Amygdala (tissue), 56 donors: ENCODE measurements at places on chromosomes 3 and 15.

DNA sequence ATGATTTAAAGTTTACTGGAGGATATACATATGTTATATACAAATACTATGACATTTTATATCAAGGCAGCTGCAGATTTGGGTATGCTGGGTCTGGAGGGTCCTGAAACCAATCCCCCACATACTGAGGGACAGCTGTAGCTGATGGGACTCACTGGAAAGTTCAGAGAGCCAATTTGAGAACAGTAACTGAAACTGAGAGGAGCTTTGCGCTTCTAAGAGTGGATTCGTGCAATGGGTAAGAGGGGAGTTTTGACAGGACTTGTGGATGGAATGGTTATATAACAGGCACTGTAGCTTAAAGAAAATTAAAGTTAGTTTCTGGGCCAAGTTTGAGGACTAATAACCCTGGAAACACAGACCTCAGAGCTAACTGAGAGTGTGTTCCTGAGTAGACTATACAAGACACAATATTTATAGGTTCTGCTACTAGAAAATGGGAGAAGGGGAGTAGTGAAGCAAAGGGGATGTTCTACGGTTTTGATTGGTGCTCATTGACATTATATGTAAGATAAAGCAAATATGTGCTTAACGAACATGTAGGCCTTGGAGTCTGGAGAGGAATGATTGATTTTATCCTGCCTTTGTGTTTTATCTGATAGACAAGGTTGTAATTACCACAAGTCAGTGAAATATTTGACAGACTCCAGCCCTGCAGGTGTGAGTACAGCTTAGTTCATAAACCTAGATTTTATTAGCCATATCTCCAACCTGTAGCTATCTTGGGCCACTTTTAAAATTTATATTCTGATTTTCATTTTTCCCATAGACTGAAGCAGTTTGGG is 4.8 kb upstream of the ZMAT3 start:
- DNase-seq, result no peak

- peak; percentile 49 for DNase-seq
Measured at GRCh38 chr3:105367406-105368213, 901 bp downstream of the ALCAM start.

DNA sequence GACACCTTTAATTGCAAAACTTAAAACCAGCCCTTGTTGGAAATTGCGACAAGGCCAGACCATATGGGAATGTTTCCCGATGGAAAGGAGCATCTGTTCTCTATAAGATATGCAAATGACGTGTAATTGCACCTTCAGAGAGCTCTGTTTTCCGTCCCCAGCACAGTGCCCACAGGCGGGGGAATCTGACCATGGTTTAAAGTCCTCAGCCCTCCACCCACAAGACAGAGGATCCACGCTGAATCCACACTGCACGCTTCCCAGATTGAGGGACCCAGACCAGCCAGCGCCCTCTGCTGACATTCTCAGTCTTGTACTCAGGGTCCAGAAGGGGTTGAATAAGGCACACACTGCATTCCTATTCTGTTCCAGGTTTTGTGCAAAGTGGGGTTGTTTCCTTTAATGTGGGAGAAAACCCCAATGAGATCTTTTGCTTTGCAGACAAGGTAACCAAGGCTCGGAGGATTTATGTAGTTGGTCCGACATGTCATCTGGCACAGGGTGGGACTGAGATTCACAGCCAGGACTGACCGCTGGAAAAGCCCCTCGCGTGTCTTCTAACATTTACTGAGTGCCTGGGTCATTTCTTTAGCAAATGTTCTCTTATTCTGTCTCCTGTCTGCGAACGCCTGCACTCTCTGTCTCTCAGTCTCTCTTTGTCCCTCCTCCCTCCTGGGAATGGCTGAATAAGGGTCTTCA is 36.8 kb upstream of the KLHL25 start:
- DNase-seq, result peak; percentile 22

DNA sequence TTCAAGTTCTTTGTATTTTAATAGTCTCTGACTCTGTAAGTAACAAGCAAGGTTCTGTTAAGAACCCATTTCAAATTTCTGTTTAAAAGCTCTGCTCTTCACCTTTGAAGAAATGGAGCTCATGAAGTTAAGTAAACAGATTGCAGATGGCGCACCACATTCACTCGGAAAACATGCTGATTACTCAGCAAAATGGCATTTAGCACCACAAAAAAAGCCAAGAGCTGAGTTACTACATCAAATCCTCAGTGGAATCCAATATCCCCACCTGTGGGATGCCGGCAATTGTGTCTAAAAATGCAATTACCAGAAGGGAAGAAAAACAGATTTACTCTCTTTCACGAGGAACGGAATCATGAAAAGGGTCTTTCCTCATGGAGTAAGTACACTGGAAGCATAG is 758.0 kb downstream of the NTRK3 start:
- no peak for DNase-seq

- no peak for DNase-seq
Measured at GRCh38 chr3:172746475-172746874, 4.1 kb upstream of the ECT2 start.

GRCh38 chr15:63384906-63385305 is 3.3 kb upstream of the CA12 start:
- no peak for DNase-seq

GRCh38 chr3:100833483-100833882 is 124.2 kb downstream of the TFG start:
- no peak for DNase-seq

GRCh38 chr15:93929375-93930094 is 301.8 kb upstream of the MCTP2 start:
- peak; percentile 20 for DNase-seq

DNA sequence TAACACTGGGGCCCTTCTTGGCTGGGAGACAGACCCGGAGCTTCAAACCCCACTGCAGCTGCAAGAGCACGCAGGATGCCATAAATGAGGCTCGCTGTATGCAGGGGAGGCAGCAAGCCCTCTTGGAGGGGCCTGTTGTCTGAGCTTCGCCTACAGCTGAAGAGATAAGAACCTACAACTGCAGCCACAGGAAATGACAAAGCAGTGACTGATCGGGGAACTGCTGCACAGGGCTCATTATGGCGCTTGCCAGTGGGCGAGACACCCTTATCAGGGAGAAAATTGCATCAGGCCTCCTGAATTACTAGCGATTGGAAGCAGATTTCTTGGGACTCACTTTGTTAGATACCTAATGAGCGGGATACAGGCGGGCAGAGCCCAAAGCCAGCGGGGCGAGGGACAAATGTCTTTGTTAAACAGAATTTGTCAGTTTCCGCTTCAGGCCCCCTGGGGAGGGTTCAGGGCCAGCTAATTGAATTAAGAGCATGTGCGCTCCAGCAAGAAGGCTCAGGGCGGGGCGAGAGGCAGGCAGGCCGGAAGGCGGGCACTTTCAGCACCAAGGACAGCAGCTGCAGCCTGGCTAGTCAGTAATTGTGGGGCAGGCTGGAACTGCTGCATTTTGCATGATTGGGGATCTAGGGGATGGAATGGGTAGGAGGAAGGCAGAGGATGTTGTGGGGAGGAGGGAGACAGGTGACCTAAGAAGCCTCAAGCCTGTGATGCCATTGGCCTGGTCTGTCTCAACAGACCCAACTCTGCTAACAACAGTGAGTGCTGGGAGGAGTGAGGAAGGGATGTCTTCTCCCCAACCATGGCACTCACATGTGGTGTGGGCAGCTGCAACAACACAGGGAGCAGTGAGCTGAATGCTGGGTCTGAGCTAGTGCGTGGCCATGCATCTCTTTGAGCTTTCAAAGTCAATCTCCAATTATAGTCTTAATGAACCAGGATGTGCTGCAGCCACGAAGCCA is 55.3 kb downstream of the CCDC33 start:
- no peak for DNase-seq

DNA sequence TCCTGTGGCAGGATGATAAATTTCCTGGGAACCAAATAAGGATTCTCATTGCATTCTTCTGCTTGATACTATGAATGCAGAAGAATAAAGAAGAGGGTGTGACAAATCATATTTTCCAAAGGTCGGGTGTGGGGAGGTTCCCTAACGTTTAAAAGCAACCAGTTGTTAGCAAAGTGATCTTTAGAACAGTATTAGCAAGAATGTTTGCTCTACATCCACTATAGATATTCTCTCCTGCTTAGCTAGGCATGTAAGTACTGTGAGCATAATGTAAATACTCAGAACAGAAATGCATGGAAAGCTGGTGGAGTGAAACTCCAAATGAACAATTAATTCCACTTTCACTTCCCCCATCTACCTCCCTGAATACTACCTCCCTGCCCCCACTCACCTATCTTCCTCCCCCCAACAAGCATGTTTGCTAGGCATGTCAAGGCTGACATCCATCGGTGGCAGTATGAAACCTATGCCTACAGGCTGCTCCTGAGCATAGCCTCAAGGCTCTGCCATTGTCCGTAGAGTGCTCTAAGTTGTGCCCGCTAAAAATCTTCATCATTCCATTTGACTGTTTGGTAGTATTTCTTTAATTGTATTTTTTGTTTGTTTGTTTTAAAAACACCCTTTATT is 329.7 kb downstream of the TIGIT start:
- no peak for DNase-seq

GRCh38 chr15:83734487-83734886 is 80.6 kb downstream of the ADAMTSL3 start:
- no peak for DNase-seq

- DNase-seq, result no peak
Measured at GRCh38 chr3:62622553-62623174, 249.3 kb upstream of the FEZF2 start.

GRCh38 chr15:77037388-77038209 is 33.3 kb downstream of the TSPAN3 start:
- no peak for DNase-seq

DNA sequence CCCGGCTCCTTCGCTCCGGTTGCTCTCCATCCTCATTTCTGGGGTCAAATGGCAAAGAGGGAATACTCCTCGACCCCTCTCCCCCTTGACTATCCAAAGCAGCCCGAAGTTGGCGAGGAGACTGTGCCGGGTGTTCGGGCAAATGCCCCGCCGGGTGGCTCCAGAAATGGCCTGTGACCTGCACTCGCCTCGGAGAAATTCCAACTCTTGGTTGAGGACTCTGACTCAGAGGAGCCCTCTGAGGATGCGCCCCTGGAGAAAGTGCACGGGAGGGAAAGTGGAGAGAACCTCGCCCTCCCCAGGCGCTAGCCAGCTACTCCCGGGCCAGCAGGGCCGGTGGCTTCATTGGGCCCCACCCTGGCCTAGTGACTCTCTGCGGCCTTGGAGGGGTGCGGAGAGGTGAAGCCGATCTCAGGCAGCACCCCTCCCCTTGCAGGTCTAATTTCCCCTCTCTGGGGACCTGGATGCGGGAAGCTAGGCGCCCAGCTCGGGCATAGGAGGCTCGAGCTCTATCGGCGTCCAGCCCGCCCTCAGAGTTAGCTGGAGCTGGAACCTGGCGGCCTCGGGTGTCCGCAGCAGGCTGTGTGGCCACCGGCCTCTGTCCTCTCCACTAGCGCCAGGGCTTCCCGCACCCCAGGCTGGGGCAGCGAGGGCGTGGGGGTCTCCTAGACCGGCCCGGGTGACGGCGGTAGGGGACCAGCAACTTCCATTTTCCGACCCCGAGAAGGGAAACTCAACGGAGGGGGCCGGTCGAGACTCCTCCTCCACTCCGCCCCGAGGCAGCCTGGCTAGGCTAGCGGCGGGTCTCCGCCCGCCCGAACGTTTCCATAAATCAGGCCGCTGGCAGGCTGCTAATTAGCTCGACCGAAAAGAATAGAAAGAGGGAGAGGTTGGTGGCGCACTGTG is 29.4 kb downstream of the NR2F2 start:
- no peak for DNase-seq

- DNase-seq, result no peak
Measured at GRCh38 chr15:62847900-62848489, 194.6 kb upstream of the TPM1 start.

GRCh38 chr15:69275074-69275670 is 23.5 kb upstream of the PAQR5 start:
- no peak for DNase-seq

DNA sequence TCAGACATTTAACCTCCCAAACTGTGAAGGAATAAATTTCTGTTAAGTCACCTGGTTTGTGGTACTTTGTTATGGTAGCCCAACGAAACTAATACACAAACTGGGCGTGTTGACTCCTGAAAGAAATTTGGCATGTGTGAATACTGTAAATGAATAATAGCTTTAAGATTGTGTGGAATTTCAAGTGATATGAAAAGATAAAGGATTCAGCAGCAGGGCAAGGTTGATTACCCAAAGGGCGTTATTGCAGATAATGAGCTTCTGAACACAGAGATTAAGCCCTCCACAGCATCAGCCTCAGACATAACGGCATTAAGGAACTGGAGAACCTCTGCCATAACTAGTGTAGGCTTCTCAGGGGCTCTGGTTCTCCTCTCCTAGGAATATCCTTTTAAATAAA is 451.5 kb upstream of the NECTIN3 start:
- DNase-seq, result no peak

DNA sequence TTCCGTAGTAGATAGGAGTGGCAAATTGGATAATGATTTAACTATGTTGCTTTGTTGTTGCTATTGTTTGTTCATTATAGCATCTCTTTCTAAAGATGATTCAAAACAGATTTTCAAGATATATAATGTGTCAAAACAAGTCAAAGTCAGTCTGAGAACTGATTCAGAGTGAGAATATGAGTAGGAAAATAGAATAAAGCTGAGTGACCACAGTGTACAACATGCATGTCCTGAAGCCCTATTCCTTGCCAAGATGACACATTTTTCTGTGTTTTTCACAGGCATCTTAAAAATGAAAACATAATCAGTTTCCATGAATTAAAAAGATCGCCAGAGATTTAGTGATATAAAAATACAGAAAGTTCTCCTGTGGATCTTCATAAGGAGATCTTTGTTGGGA is 57.0 kb upstream of the THRB start:
- no peak for DNase-seq

GRCh38 chr3:32891365-32891764 is 60.1 kb upstream of the CCR4 start:
- no peak for DNase-seq

GRCh38 chr3:100131241-100131640 is 16.9 kb upstream of the FILIP1L start:
- no peak for DNase-seq

- DNase-seq, result no peak
Measured at GRCh38 chr3:61996366-61996765, 377.0 kb downstream of the FEZF2 start.

GRCh38 chr3:21505711-21506460 is 245.1 kb downstream of the ZNF385D start:
- DNase-seq, result no peak

DNA sequence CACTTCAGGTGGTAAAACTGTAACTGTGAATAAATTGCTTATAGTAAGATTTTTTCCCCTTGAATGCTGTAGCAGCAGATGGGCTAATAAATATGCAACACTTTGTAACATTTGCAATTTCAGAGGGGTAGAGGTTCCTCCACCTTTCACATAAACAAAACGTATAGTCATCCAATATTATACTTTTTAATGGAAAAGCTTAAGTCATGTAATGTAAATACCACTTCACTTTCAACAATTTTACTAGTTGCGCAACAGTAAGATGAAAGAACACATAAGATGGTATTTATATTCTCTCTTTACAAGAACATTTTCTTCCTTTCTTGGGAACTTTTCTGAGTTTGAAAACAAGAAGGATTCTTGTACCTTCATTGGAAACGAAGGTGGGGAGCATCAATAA is 56.6 kb upstream of the FAM3D start:
- no peak for DNase-seq
